ENCODE measurements at places on chromosomes 11 and 22.
A peak's percentile ranks its signal among the peaks of the same experiment; 100 is the strongest.

DNA sequence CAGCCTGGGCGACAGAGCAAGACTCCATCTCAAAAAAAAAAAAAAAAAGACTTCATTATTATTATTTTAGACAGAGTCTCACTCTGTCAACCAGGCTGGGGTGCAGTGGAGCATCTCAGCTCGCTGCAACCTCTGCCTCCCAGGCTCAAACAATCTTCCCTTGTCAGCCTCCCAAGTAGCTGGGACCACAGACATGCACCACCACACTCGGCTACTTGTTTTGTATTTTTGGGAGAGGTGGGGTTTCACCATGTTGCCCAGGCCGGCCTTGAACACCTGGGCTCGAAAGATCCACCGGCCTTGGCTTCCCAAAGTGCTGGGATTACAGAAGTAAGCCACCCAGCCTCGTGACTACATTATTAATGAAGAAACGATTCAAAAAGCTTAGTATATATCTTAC, 5.3 kb upstream of the TYMP start:
- no peak for DNase-seq

- no peak for DNase-seq
Measured at GRCh38 chr11:8327761-8328192, 64.1 kb upstream of the LMO1 start.

DNA sequence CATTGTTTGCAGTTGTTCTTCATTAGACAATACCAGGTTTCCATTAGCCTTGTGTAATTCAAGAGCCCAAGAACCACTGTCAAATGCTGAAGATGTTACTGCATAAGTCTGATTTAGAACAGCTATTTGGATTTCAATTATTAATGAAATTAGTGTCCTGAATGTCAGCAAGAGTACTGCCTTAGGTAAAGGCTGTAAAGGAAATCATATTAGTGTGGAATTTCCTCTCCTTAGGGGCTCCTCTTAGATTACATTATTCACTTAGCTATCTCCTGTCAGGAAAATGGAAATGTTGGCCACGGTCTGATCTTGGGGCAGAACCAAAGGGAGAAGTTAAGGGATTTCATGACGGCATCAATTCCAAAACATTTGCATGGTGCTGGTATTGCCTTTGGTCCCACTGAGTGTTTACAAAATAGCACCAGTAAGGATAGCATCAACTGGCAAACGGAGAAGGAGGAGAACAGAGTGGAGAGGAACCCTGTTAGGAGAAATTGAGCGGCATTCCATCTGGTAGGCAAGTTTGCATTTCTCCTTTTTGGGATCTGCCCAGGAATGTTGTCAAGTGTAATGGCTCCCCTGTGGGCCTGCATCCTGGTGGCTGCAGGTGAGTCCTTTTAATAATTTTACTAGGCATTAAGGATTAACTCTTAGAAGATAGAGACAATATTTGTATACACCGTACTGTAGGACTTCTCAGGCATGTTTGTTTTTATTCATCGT, at the start of gene HTR3B:
TSS of gene HTR3B (plus strand) at position 418 of the 723 bp plus-strand sequence. CDS start at position 556, 138 bp downstream.
- no peak for DNase-seq

GRCh38 chr11:101346591-101346990, 217.0 kb upstream of the PGR start:
- DNase-seq: no peak

DNA sequence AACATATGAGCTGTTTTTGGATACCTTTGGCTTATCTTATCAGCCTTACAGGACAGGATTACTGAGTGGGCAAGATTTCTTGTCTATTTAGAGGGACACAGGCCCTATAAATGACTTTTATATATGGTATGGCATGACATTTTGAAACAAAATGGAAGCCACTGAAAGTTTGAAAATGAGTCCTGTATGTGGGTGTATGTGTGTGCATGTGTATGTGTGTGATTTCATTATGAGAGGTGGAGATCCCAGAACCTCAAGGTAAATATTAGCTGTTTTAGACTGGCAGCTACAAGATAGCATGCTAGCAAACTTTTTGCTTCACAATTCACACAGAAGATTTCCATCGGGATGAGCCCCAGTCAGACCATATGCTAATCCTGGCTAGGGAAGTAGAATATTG, 970.5 kb upstream of the CCDC90B start:
- DNase-seq: no peak

DNA sequence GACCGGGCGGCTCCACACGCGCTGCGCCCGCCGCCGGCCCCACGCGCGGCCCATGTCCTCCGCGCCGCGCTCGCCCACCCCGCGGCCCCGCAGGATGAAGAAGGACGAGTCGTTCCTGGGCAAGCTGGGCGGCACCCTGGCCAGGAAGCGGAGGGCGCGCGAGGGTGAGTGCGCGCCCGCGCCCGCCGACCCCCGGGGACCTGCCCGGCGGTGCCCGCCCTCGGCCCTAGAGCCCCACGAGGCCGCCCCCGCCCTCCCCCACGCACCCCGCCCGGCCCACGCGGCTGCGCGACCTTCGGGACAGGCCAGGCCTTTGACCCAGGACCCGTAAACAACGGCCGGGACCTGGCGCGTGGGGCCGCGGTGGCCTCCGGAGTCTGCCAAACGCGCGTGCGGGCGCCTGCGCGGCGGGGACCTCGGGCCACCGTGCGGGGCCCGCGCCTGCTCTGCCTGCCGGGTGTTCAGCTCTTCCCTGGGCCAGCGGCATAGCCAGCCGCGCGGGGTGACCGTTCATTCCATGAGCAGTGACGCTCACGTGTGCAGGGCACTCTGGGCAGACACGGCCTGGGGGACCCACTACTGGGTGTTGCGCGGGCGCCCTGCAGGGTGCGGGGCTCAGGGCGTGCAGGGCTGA, at the start of gene PARVB:
TSS of gene PARVB (plus strand) at position 15 of the 634 bp plus-strand sequence. CDS start at position 53, 38 bp downstream.
- DNase-seq: peak; percentile 55
